ENCODE measurements at places on chromosomes 7 and 10.

DNA sequence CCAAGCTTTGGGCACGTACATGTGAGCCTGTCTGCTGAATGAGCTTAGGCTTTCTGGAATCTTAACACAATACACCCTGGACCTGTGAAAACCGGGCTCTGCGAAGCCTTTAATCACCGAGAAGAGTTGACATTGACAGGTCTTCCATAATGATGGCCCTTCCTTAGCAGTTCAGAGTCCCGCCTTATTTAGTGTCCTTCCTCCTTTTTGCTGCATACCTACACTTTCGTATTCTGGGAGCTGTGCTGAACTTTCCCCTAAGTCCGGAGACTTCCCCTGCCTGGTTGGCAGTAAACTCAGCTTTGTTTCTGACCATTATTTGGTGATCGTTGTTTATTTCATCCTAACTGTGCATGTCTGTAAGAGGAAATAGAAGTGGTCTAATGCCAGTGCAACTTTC is 212.0 kb downstream of the CAMK1D start:
- DNase-seq: no peak

DNA sequence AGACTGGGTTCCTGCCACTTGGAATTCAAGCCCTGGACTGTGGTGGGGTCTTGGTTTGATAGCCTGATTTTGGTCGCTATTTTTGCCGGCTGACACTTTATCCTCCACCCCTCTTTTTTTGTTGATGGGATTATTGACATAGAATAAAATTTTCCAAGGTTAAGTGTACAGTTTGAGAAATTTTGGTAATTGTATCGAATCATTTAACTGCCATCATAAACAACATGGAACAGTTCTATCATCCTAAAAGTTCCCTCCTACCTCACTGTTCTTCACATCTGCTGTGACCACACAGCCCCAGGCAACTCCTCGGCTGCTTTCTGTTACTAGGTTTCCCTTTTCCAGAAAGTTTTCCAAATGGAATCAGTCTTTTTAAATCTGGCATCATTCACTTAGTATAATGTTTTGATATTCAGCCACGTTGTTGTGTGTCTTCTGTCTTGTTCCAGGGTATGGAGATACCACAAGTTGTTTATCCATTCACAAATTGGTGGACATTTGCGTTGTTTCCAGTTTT is 50.6 kb upstream of the STEAP1B start:
- DNase-seq: no peak

- DNase-seq: no peak
Measured at GRCh38 chr7:70193514-70193913, 595.2 kb downstream of the AUTS2 start.

DNA sequence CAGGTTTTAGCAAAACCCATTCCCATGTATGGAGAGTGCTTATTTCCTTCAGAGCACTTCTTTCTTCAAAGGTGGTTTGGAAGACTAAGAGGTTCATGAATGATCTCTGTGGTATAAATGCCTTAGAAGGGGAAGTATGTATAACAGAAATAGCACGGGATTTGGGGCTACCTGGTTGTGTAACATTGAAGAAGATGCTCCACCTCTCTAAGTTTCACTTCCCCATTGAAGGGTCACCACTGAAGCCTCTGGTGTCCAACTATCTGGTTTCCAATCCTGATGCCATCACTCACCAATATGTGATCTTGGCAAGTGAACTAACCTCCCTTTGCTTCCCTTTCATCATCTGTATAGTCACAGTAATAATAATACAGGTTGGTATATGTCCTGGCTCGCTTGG is 37.2 kb downstream of the CYCS start:
- no peak for DNase-seq

- DNase-seq: no peak
Measured at GRCh38 chr10:16770670-16771069, 46.6 kb downstream of the RSU1 start.

DNA sequence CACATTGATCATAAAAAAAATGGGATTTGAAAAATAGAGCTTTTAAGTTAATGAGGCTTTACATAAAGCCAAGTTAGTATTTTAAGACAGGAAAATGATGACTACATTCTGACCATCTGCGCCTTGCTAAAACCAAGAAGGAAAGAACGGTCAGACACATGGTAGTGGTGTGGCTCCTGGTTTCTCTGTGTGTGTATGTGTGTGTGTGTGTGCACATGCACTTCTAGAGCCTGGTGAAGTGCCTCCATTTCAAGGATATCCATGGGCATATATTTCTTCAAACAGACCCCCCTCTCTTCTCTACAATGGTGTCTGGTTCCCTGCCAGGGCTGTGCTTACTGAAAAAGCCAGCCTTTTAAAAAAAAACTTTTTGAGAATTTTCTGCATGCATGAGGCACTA is 80.9 kb downstream of the FRMPD2 start:
- no peak for DNase-seq

DNA sequence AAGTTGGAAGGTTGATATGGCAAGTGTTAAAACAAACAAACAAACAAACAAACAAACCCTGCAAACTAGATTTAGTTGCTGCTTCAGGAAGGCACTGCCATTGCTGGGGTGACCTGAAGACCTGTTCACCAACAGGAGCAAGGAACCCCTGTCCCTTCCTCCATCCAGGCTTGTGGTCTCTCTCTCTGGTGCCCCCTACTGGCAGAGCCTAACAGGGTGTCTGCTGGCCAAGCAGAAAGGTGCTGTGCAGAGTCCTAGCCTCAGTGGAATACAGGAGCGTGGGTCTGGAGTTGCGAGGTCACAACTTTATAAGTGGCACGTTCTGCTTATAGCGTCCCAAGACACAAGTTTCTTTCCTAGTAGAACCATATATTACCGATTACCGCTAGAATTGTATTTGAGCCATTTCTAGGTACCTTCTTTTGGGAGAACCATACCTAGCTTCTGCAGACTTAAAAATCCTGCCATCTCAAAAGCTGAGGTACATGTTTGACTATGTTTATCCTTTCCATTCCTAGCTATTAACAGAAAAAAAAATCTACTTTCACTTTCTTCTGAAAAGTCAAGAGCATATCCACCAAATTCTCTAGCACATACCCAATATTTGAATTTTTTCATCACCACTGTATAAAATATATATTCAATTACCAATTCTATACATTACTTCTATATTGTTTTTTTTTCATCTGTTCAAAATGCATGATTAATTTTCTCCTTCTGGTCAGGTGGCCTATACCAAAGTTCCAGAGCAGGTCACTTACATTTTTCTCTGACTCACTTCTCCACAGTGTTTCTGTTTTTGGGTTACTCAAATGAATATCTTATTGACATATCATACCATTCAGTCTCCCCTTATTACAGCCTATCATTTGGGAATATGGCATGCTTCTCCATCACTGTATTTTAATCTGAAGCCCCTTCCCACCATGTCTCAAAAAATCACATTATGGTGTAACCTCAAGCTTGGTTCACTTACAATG is 29.1 kb upstream of the CALD1 start:
- no peak for DNase-seq

GRCh38 chr10:27258838-27259812 is 18.5 kb upstream of the ACBD5 start:
- DNase-seq: no peak

DNA sequence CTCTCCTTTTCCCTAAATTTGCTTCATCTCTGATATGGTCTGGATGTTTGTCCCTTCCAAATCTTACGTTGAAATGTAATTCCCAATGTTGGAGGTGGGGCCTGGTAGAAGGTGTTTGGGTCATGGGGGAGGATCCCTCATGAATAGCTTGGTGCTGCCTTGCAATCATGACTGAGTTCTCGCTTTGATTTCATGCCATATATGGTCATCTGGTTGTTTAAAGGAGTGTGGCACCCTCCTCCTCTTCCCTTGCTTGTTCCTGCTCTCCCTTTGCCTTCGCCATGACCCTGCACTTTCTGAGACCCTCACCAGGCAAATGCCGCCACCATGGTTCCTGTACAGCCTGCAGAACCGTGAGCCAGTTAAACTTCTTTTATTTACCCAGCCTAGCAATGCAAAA is 14.5 kb downstream of the NOBOX start:
- no peak for DNase-seq

DNA sequence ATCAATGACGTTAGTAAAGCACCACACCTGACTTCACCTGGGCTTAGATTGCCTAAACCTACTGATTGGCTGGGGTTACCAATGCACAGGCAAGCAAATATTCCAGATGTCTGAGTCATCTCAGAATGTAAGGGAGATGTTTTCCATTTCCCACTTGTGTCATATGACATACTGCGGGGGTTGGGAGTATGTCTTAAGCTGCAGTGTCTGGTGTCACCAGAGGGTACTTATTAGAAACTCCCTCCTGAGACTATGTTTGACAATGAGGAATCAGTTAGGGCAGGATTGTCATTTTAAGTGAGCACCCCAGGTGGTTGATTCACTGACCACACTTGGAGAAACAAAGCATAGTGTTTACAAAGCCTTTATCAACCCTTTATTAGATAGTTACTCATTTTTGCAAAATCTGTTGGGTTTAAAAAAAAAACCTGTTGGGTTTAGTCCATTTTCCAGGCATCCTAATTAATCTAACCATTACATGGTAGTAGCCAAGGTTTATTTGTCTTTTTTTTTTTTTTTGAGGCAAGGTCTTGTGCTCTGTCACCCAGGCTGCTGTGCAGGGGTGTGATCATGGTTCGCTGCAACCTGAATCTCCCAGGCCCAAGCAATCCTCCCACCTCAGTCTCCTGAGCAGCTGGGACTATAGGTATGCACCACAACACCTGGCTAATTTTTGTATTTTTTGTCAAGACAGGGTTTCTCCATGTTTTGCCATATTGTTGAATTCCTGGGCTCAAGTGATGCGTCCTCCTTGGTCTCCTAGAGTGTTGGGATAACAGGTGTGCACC is 72.5 kb downstream of the CDK6 start:
- no peak for DNase-seq

DNA sequence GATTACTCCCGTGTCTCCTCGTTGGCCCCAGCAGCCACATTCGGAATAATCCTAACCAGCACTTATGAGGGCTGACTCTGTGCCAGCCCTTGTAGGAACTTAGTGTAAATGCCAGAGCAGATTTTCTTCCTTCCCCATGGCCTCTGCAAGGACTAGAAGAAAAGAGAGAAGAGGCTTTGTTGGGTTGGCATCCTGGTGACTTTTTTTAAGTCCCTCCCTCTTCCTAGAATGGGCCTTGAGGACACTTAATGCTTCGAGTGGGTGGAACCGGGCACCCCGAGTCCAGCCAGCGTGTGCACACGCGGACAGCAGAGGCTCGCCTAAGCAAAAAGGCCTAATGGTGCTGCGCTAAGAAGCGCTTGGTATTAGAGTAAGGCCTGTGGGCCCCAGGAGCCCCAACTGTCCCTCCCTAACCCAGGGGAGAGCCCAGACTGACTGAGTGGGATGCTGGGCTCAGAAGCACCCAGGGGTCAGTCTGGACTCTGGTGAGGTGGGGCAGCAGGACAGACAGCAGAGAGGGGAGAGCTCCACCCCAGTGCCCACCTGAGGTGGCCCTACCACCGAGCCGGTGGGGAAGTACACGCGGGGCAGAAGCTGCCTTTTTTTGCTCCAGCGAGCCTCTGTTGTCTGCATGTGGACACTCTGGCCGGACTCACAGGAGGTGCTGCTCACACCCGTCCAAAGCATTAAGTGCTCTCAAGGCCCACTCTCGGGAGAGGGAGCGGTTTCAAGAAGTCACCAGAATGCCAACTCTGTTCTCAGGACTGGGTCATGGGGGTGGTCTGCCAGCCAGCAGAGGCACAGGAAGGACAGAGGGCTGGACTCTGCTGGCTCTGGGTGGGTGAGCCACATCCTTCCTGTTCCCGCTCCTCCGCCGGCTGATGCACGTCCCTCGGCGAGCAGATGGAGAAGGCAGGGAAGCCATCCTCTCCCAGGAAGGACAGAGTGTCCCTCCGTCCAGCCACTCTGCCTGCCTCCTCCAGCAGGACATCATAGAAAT is 12.5 kb downstream of the ITPRIP start:
- no peak for DNase-seq

- DNase-seq: no peak
Measured at GRCh38 chr7:158164101-158165095, 423.2 kb downstream of the PTPRN2 start.

- DNase-seq: no peak
Measured at GRCh38 chr7:19209166-19209696, 64.0 kb upstream of the FERD3L start.

DNA sequence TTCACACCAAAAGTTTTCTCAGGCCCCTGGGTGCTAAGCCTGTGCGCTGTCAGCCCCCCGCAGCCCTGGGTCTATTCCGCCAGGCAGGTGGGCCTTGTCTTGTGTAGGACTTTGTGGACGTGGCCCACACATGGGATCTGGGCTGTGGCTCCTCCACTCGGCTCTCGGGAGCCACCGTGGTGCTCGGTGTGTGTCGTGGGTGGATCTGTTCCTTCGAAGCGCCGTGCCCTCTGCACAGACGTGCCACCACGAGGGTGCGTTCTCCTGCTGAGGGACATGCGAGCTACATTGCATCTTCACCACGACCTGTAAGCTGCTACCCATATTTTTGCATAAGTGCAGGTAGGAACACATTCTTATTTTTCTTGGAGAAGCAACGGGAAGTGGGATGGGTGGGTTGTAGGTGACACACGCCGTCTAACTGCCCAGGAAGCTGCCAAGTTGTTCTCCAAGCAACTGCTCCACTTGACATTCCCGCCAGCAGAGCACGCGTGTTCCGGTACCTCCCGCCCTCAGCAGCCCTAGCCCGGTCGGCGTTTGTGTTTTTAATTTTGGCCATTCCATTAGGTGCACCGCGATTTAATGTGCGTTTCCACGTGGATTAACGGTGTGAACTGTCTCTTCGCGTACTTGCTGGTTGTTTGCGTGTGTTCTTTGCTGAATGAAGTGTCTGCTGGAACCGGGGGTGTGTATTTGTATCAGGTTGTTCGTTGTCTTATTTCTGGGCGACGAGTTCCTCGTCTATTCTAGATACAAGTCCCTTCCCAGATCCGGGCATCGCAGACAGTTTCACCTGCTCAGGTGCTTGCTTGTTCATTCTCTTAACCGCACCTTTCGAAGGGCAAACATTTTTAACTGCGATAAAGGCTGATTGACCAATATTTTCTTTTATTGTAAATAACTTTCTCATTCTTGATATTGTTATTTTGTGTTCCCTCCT is 47.4 kb upstream of the CFAP46 start:
- no peak for DNase-seq

DNA sequence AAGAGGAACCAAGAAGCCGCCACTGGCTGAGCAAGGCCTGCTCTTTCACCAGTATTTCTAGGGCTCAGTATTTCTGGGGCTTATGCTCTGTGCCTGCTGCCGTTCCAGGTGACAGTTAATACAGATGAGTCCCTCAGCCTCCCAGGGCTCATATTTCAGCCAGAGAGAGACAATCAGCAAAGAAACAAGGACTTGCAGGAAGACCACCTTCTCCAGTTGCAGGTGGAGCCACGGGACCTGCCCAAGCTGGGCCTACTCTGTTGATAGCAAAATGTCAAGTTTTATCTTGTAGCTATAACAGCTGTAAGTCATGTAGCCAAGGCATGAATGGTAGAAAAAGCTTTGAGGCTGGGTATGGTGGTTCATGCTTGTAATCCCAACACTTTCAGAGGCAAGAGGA is 42.7 kb downstream of the NPTX2 start:
- no peak for DNase-seq

GRCh38 chr7:134449680-134450079 is 9.2 kb downstream of the AKR1B1 start:
- no peak for DNase-seq

DNA sequence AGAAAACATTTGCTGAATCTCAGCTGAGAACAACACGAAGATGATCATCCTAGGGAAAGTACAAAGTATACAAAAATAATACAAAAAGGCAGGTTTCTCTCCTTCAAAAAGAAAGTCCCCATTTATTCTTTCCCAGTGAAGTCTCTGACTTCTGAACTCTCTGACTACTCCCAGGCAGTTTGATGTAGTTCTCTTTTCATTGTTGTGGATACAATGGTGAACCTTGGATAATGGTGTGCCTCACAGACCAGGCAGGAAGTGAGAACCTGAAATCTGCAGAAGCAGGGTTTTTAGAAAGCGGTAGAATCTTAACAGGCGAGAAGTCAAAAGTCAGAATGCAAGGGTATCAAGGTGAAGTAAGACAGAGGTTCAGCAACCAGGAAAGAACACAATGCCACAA is 150.8 kb upstream of the NRP1 start:
- DNase-seq: no peak
